Muscle of leg (tissue), 16 donors: ENCODE measurements at places on chromosomes 2 and 18. TPM values are rescaled to one million over a fixed set of nuclear protein-coding genes. Genes with fewer than 3 reads are reported as not detected.

DNA sequence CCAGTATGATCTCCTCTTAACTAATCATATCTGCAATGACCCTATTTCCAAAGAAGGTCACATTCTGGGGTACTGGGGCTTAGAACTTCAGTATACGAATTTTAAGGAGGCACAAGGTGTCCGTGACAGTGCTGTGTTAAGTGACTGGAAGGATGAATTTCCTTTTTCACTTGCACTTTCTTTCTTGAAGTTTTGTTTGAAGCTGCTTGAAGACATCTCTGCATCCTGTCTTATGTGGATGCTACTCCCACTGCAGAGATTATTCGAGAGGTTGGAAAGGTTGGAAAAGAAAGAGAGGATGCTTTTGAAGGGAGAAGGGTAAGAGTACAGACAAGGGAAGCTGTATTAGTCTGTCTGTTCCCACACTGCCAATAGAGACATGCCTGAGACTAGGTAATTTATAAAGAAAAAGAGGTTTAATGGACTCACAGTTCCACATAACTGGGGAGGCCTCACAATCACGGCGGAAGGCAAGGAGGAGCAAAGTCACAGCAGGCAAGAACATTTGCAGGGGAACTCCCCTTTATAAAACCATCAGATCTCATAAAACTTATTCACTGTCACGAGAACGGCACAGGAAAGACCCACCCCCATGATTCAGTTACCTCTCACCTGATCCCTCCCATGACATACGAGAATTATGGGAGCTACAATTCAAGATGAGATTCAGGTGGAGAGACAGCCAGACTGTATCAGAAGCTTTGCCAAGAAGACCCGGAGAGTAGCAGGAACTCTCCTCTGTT is 3.6 kb upstream of the RNF144A start:
- DNase-seq: no peak

DNA sequence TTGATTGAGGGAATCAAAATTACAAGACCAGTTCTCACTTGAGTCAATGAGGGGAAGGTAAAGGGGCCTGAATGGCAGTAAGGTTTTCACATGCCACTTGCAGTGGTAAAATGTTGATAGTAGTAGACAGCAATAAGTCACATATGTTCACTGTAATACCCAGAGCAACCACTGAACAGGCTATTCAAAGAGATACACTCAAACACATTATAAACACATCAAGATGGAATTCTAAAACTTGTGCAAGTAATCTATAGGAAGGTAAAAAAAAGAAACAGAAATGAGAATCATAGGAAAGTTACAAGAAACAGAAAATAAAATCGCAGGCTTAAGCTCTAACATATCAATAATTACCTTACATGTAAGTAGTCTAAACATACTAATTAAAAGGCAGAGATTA is 86.6 kb upstream of the AFF3 start:
- no peak for DNase-seq

- DNase-seq: peak; percentile 75
These were observed 364.8 kb upstream of the GALNT5 start for GRCh38 chr2:156892467-156893281.

- DNase-seq: no peak
These were observed 48.2 kb downstream of the CRIM1 start for GRCh38 chr2:36403675-36404230.

Gene C2orf78
- polyA plus RNA-seq: not detected

Gene STAT4
- polyA plus RNA-seq: 0.87 TPM

Gene G6PC2
- not detected for polyA plus RNA-seq
